WTC11 (cell line): ENCODE measurements at places on chromosomes 1 and 21. TPM values are rescaled to one million over a fixed set of nuclear protein-coding genes. Genes with fewer than 3 reads are reported as not detected.

DNA sequence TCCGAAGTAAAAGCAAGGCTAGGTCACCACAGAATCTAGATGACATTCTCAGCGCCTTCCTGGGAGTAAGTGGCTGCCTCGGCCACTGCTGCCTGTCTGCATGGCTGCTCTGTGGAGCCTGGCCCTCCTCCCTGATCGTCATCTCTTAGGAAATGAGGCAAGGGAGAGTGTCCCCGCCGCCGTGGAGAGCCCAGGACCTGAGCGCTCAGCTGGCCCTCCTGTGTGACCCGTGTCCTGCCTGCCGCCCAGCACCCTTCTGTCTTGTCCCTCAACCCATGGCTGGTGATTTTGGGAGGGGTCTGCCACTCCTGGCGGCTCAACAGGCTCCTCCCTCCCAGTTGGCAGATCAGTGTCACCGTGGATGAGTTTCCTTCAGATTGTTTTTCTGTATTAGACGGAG, 156.4 kb upstream of the COL6A1 start:
- no peaks in the 10 kb centered on the region for H3K36me3 ChIP-seq
- H3K27ac ChIP-seq = no peak overlapping the region
- no peaks in the 10 kb centered on the region for H3K27me3 ChIP-seq

- no peak overlapping the region for H3K4me3 ChIP-seq
- H3K36me3 ChIP-seq = no peaks in the 10 kb centered on the region
These were observed 468.1 kb downstream of the PTPRU start for GRCh38 chr1:29704430-29704829.

- no peaks in the 10 kb centered on the region for H3K4me1 ChIP-seq
- H3K27me3 ChIP-seq = no peaks in the 10 kb centered on the region
- no peak overlapping the region for H3K27ac ChIP-seq
- DNase-seq = no peak
- H3K4me3 ChIP-seq = no peak overlapping the region
These were observed 11.5 kb upstream of the LAPTM5 start for GRCh38 chr1:30768830-30769718.

DNA sequence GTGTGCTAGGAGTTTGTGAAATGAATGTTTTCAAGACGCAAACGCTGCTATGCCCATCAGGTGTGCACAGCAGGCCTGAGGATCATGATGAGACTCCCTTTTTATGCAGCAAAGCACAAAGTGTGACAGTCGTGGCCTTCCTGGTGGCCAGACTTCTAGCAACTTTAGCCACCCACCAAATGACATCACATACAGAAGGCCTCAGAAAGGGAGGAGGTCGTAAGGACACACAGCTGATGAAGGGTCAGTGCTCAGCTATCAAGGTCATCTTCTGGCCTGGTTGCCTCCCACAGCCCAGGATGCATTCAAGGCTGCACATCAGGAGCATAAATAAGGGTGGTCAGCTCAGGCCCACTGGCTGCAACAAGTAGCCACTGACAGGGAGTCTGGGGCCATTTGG, 36.6 kb downstream of the BMP8A start:
- H3K4me1 ChIP-seq = no peaks in the 10 kb centered on the region
- no peak overlapping the region for H3K4me3 ChIP-seq
- no peak for DNase-seq
- H3K27me3 ChIP-seq = peaks cover 3% of the 10 kb centered on the region; the same call in 1 of the 2 replicates
- no peak overlapping the region for H3K27ac ChIP-seq

Gene OR2AK2
- not detected in 3 replicates for total RNA-seq

Gene OVAAL
- not detected in 3 replicates for total RNA-seq

DNA sequence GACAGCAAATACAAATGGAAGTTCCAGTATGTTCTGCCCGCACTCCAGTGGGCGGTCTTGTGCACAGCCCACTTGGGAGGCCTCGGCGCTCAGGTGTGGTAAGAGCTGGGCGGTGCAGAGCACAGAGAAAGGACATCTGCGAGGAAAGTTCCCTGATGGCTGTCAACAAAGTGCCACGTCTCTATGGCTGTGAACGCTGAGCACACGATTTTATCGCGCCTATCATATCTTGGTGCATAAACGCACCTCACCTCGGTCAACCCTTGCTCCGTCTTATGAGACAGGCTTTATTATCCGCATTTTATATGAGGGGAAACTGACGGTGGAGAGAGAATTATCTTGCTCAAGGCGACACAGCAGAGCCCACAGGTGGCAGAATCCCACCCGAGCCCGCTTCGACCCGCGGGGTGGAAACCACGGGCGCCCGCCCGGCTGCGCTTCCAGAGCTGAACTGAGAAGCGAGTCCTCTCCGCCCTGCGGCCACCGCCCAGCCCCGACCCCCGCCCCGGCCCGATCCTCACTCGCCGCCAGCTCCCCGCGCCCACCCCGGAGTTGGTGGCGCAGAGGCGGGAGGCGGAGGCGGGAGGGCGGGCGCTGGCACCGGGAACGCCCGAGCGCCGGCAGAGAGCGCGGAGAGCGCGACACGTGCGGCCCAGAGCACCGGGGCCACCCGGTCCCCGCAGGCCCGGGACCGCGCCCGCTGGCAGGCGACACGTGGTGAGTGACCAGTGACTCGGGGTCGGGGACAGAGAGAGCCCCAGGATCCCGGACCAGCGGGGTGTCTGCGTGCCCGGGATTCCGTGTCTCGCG, at the start of gene IL12RB2:
Gene IL12RB2 (plus strand): TSS at position 623 of the 810 bp plus-strand sequence. CDS start 12,496 bp downstream, outside the sequence.
- H3K4me3 ChIP-seq = peak within 1 kb of the TSS; percentile 87
- no peaks in the 10 kb centered on the region for H3K36me3 ChIP-seq
- peaks cover 55% of the 10 kb centered on the region for H3K27me3 ChIP-seq
- no peak within 1 kb of the TSS for H3K27ac ChIP-seq
- peaks cover 7% of the 10 kb centered on the region for H3K4me1 ChIP-seq

GRCh38 chr1:167328816-167329483, 108.3 kb downstream of the POU2F1 start:
- DNase-seq = peak; percentile 58
- H3K36me3 ChIP-seq = peaks cover 14% of the 10 kb centered on the region
- H3K27ac ChIP-seq = peak overlapping the region; percentile 95
- no peaks in the 10 kb centered on the region for H3K27me3 ChIP-seq
- peaks cover 62% of the 10 kb centered on the region for H3K4me1 ChIP-seq
- H3K4me3 ChIP-seq = peak overlapping the region; percentile 58

DNA sequence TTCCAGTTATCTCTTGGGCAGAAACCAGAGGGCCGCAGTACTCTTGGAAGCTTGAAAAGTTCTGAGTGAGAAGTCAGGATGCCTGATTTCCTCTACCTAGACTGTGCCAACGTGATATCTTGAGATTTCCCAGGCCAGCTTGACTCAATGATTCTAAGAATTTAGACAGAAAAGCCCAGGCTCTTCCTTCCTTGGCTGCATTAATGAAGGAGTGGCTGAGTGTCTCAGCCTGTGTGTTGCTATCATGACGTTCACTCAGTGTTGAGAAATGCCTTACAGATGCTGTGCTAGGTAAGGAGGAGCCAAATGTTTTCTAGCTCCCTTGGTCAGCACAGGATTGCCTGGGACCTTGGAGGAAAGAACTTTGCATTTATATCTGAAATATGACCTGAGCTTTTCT, 454.1 kb upstream of the USP24 start:
- H3K4me3 ChIP-seq = no peak overlapping the region
- no peaks in the 10 kb centered on the region for H3K4me1 ChIP-seq
- no peaks in the 10 kb centered on the region for H3K27me3 ChIP-seq

- peak overlapping the region; percentile 36 for H3K4me3 ChIP-seq
- H3K27ac ChIP-seq = no peak overlapping the region
- H3K27me3 ChIP-seq = peaks cover 37% of the 10 kb centered on the region
- peaks cover 3% of the 10 kb centered on the region for H3K4me1 ChIP-seq
- peak; percentile 64 for DNase-seq
- peaks cover 45% of the 10 kb centered on the region for H3K36me3 ChIP-seq
These were observed 273.8 kb downstream of the FAM72C start for GRCh38 chr1:143698016-143698415.

GRCh38 chr21:43611598-43612369, 47.5 kb downstream of the HSF2BP start:
- DNase-seq = peak; percentile 74
- H3K27ac ChIP-seq = peak overlapping the region; percentile 97
- no peaks in the 10 kb centered on the region for H3K36me3 ChIP-seq
- peaks cover 4% of the 10 kb centered on the region; the same call in 1 of the 2 replicates for H3K4me1 ChIP-seq
- no peaks in the 10 kb centered on the region for H3K27me3 ChIP-seq

- no peaks in the 10 kb centered on the region for H3K36me3 ChIP-seq
- no peak for DNase-seq
- H3K27ac ChIP-seq = no peak overlapping the region
- peaks cover 19% of the 10 kb centered on the region for H3K4me1 ChIP-seq
- H3K27me3 ChIP-seq = no peaks in the 10 kb centered on the region; the same call in 1 of the 2 replicates
- H3K4me3 ChIP-seq = no peak overlapping the region
These were observed 14.6 kb upstream of the PARP1 start for GRCh38 chr1:226422478-226422877.

DNA sequence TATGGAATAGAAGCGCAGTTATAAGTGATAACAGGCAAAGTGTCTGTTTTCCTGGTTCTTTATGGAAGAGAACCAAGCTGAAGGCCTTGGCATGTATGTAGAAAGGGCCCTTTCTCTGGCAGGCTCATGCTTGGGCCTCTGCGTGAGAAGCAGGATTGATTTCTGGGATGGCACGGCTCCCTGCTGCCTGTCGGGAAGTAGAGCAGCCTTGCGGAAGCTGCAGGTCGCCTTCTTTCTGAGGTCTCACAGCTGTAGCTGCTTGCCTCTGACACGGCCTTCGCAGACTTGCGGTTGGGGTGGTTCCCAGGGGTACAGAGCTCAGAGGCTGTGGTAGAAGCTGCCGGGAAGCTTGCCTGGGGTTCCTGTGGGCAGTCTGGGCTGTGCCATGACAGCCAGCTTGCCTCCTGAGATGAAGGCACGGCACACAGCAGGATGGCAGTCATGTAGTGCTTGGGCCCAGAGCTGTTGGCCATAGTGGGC, 39.4 kb downstream of the TRAPPC10 start:
- peaks cover 6% of the 10 kb centered on the region; the same call in 1 of the 2 replicates for H3K36me3 ChIP-seq
- DNase-seq = no peak
- no peak overlapping the region for H3K4me3 ChIP-seq
- no peaks in the 10 kb centered on the region for H3K4me1 ChIP-seq
- H3K27ac ChIP-seq = peak overlapping the region; percentile 38; the same call in 1 of the 2 replicates
- no peaks in the 10 kb centered on the region for H3K27me3 ChIP-seq

GRCh38 chr1:192263436-192263835, 53.4 kb upstream of the RGS21 start:
- H3K4me1 ChIP-seq = no peaks in the 10 kb centered on the region
- no peak overlapping the region for H3K4me3 ChIP-seq
- no peaks in the 10 kb centered on the region for H3K36me3 ChIP-seq
- DNase-seq = no peak
- H3K27me3 ChIP-seq = no peaks in the 10 kb centered on the region
- no peak overlapping the region for H3K27ac ChIP-seq

Gene ITLN2
- 5.9 to 7.8 TPM (median 7.0 TPM) in 3 replicates for total RNA-seq

DNA sequence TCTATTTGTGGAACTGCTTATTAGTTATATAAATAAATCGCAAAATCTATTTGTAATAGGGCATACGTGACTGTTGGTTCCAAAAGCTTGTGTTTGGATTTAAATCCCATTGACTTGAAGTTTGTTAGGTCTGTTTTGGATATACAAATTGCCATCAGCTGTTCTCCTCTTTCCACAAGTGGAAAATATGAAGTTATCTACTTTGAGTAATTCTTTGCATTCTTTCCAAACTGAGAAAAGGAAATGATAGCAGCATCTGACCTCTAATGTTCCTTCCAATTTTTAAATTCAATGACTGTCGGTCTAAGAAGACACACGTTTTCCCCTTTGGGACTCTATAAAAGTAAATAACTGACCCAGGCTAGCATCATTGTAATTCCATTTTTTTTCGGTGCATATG, 165.7 kb upstream of the SGIP1 start:
- 0 out of 2 replicates have a peak, but pooled peaks cover 3% of the 10 kb centered on the region for H3K4me1 ChIP-seq
- no peaks in the 10 kb centered on the region for H3K27me3 ChIP-seq
- no peak for DNase-seq
- H3K36me3 ChIP-seq = peaks cover 66% of the 10 kb centered on the region

GRCh38 chr1:228238461-228238860, 30.6 kb downstream of the OBSCN start:
- no peaks in the 10 kb centered on the region for H3K27me3 ChIP-seq
- DNase-seq = no peak
- H3K4me3 ChIP-seq = no peak overlapping the region
- H3K27ac ChIP-seq = no peak overlapping the region
- H3K4me1 ChIP-seq = no peaks in the 10 kb centered on the region
- H3K36me3 ChIP-seq = peaks cover 73% of the 10 kb centered on the region

DNA sequence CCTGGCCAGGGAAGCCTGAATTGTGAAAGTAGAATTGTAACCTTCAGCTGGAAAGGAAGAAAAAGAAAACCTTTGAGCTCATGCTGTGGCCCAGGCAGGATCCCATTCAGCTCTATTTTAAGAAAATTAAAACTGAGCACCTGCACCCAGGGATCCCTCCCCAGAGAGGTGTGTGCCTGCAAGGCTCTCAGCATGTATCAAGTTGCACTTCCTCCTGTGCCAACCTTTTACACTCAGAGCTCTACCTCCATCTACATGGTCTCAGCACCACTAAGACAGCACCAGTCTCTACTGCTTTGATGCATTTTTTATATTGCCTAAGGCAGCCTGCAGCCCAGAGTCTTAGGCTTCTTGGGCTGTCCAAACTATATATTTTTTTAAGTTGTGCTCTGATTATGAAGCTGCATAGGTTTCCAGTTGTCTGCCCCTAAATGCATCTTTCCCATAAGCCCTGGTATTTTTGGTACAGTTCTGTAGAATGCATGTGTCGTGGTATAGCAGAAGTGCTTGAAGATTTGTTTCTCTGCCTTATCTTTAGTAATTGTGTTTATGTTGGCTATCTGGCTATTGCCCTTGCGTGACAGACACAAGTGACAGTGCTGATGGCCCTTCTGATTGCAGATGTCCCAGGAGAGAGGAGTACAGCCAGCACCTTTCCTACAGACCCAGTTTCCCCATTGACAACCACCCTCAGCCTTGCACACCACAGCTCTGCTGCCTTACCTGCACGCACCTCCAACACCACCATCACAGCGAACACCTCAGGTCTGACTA, 63.1 kb downstream of the PTPRC start:
- H3K27me3 ChIP-seq = no peaks in the 10 kb centered on the region
- no peak for DNase-seq
- H3K4me3 ChIP-seq = peak overlapping the region; percentile 54
- H3K27ac ChIP-seq = peak overlapping the region; percentile 95

- H3K4me1 ChIP-seq = peaks cover 27% of the 10 kb centered on the region
- peak overlapping the region; percentile 13; the same call in 1 of the 2 replicates for H3K27ac ChIP-seq
- H3K4me3 ChIP-seq = no peak overlapping the region
- H3K27me3 ChIP-seq = no peaks in the 10 kb centered on the region
These were observed 36.3 kb downstream of the MARK1 start for GRCh38 chr1:220564216-220564615.

Gene LRRC7
- total RNA-seq = not detected in 3 replicates

Gene PERM1
- not detected in 3 replicates for total RNA-seq

Gene CFHR1
- total RNA-seq = 0.14 to 0.20 TPM (median 0.16 TPM) in 3 replicates

- H3K27ac ChIP-seq = no peak overlapping the region
- H3K36me3 ChIP-seq = no peaks in the 10 kb centered on the region
- peak; percentile 46 for DNase-seq
- H3K4me1 ChIP-seq = no peaks in the 10 kb centered on the region
These were observed 184.9 kb downstream of the SLC35F3 start for GRCh38 chr1:234089396-234089795.

GRCh38 chr1:201422026-201422425, 496 bp upstream of the TNNI1 start:
- H3K27ac ChIP-seq = no peak overlapping the region; the same call in 1 of the 2 replicates
- no peak for DNase-seq
- no peak overlapping the region for H3K4me3 ChIP-seq
- no peaks in the 10 kb centered on the region for H3K36me3 ChIP-seq
- peaks cover 9% of the 10 kb centered on the region for H3K4me1 ChIP-seq
- H3K27me3 ChIP-seq = peaks cover under 1% of the 10 kb centered on the region; the same call in 1 of the 2 replicates
